ENCODE measurements at places on chromosomes 4 and X.

DNA sequence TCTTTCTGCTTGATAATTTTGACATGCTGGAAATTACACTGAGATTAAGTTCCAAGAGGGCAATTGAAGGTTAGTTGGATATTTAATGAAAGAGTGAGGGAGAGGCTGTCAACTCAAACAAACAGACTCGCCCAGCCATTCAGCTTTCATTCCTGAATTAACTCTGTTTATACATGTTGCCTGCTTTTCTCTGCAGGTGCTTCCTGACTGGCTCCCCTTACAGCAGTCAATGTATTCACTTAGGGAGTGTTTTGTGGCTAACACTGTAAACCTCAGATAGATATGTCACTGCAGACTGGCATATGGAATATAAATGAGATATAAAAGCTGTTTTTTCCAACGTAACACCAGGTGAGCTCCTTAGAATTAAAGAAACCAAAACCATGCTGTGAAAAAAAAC, 28.7 kb downstream of the TMPRSS11A start:
- no peak for DNase-seq

GRCh38 chr4:80459918-80460473, 124.5 kb downstream of the CFAP299 start:
- no peak for DNase-seq

GRCh38 chr4:21136051-21136630, 435.9 kb downstream of the PACRGL start:
- DNase-seq = no peak

DNA sequence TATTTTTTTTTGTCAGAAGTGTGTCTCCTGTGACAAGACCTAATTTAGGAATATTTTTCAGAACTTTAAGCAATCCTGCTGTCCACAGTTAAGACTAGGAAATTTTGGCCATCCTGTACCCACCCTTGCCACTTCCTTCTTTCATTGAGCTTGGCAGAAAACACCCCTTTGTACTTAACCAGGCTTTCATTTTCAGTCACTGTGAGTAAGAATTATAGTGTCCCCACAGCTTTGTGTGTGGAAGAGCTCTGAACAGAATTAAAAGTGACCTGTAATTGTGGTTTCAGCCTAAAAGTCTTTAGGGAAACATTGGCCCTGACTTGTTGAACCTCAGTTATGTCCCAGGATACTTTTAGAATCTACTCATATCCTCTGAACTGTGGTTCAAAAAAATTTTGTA, 153.7 kb upstream of the BMP3 start:
- no peak for DNase-seq

- no peak for DNase-seq
These were observed 102.4 kb upstream of the MAML3 start for GRCh38 chr4:140256335-140256734.

GRCh38 chrX:40009462-40009851, 88.3 kb downstream of the BCOR start:
- DNase-seq = no peak

DNA sequence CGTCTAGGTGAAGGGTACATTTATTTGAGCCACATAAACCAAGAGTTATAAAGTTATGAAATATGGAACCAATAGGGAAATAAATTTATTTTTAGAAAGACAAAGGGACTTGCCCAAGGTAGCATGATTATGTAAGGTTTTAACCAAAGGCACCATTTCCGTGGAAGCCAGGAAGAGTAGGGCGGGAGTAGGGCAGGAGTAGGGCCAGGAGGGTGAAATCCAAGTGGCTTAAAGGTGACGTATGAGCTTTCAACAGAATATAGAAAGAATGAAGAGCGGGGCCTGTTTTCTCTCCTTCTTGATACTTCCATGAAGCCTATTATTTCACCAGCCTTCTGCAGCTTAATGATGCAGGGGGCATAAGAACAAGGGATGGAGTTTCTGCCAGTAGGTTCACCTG, 91.7 kb upstream of the PNPLA4 start:
- DNase-seq = no peak
